ENCODE measurements at places on chromosomes 4 and X.

GRCh38 chr4:121707344-121707743 is 10.6 kb upstream of the ANXA5 start:
- DNase-seq: no peak

DNA sequence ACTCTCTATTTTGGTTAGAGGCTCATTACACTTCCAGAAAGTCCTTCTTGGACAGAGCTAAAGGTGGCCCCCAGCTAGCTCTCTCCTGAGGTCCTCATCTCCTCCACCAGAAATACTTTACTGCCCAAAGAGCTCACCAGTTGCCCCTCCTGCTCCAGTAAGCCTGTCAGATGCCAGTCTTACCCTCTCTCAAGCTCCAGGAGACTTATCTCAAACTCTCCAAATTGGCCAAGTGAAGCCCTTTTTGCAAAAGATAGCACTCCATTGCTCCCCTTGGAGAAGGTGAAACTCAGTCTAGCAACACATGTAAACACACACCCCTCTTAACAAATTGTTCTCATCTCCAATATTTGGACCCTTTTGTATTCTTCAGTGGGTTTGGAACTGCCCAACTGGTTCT is 128.5 kb downstream of the ZNF330 start:
- no peak for DNase-seq

DNA sequence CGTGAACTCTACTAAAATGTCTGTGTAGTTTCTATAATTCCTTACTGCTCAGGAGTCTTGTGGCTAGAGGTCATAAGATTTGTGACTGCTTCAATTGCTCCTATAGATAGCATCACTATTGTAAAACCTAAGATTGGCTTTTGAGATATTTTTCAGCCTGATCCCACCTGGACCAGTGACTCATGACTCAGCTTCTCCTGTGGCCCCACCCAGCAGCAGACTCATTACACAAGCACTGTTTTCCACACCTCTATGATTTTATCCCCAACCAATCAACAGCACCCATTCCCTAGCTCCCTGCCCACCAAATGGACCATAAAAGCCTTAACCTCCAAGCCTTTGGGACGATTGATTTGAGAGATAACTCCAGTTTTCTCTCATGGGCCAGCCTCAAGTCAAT is 1157.0 kb upstream of the INTU start:
- no peak for DNase-seq

DNA sequence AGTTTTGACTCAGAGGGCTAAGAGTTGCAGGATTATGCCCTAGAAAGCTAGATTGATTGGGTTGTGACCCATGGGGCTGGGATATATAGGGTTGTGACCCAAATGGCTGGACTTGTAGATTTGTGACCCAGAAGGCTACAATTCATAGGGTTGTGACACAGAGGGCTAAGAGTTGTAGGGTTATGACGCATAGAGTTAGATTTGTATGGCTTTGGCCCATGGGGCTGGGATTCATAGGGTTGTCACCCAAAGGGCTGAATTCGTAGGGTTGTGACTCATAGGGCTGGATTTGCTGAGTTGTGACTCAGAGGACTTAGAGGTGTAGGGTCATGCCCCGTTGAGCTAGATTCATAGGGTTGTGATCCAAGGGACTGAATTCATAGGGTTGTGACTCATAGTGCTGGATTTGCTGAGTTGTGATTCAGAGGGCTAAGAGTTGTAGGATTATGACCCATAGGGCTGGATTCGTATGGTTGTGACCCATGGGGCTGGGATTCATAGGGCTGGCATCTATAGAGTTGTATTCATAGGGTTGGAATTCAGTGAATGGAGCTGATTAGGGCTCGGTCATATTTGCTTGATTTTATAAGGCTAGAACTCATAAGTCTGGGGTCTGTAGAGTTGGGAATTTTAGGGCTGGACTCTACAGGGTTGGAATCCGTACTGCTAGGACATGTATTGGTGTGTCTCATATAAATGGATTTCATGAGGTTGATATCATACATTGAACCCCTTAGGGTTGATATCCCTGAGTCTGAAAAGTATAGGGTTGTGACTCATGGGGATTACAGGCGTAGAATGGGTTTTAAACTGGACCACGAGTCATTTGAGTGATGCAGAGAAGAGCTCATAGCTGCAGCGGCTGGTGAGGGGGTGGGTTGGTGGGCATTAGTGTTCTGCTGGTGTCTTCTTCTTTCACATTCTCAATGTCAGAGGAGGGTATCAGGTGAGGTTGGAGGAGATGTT is 125.7 kb downstream of the CRLF2 start:
- no peak for DNase-seq

- no peak for DNase-seq
These were observed 54.3 kb downstream of the NRK start for GRCh38 chrX:105876658-105877057.

DNA sequence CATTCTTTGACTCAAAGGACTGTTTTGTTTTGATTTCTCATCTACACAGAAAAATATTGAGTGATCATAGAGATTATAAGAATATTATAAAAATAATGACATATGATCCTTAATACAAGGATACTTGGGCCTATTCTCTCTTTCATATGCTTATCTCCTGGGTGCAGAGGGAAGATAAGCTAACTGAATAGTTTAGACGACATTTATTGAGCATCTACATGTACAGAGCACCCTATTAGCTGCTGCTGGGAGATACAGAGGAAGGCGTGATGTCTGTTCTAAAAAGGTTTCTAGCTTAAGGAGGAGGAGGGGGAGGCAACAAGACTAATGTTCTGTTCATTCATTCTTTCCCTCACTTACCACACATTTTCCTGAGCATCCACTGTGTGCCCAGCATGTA is 106.8 kb downstream of the HDAC8 start:
- no peak for DNase-seq

DNA sequence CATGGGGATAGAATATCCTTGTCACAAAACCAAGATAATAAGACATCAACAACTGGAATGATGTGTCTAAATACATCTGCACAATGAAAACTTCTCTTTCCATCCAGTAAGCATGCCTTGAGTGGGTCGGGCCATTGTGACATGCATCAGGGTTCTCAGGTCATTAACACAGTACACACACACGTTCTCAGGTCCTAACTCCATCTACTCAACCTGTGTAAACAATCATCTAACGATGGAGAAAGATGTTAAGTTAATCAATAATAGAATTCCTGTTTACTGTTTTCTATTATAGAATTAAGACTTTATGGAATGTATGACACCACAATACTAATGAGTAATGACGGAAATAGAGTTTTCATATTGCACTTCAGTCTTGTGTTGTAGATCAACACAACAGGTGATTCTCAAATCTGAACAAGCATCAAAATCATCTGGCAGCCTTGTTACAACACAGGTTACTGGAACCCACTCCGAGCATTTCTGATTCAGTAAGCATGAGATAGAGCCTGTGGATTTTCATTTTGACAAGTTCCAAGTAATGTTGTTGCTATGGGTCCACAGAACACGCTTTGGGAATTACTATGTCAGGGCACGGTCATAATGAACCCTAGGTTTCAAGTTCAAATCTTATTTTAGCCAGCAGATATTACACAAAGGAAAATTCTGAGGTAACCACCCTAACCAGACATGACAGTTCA is 315.8 kb upstream of the TEX13C start:
- no peak for DNase-seq

- DNase-seq: no peak
These were observed 330.3 kb upstream of the NOCT start for GRCh38 chr4:138685316-138685715.

DNA sequence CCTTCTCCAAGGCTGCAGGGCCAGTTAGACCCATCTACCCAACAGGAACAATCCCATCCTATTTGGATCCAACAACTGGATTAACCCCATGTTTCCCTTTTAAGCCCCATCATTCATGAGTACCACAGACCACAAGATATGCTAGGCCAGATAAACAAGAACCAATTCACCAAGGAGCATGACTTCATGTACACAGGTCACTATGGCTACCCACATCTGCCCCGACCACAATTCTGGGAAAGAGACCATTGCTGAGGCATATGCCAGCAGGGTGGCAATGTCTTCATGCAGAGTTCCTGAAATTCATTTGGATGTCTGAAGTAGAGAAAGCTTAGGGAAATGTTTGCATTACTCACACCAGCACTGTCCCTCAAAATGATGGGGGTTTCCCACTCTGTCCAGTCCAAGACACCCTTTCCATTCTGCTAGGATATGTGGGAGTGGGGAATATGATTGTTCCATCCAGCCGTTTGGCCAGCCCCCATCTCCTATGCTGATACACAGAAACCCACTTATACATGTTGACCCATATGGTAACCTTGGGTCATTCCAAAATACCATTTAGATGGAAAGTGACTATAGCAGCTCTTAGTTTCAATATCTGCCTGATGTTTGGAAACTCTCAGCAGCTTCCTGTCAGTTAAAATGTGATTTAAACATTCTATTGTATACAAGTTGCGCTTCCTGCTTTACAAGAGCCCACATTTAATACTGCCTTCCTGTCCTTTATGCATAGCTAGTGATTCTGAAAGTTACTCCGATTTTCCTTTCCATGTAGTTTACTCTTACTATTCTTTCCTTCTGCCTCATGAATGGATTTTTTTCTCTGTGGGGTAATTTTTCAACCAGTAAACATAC is 129.0 kb downstream of the AMMECR1 start:
- no peak for DNase-seq

GRCh38 chrX:53354669-53355068 is 67.8 kb downstream of the SMC1A start:
- no peak for DNase-seq

DNA sequence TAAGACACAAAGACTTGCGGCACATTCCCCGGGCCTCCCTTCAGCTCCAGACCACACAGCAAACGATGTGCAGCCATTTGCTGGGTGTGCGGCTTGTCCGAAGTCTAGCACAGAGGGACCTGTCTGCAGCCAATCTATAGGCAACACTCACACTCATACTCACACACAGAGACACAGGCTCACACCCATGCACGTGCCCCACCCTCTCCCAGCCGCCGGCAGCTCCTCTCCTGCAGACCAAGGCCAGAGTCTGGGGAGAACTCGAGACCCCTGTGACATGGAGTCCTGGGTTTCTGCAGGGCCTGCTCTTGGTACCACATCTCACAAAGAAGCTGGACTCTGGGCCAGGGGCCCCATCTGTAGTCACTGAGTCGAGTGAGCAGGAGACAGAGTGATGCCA is 245.4 kb upstream of the PSAPL1 start:
- DNase-seq: no peak

DNA sequence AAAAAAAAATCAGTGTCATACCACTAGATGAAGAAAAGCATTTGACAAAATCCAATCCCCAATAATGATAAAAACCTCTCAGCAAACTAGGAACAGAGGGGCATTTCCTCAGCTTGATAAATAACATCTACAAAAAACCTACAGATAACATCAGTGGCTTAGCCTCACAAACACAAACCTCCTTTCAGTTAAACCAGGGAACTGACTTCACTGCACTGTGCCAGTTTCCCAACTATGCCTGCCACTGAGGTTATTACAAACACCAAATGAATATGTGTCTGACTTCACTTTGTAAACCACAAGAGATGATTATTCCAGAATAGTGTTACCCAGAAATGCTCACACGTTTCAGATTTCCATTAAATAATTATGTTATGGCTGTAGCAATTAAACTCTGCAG is 15.3 kb downstream of the MTMR8 start:
- no peak for DNase-seq

GRCh38 chr4:60039908-60040307 is 1160.2 kb upstream of the ADGRL3 start:
- no peak for DNase-seq

GRCh38 chr4:71860643-71861042 is 76.8 kb upstream of the GC start:
- DNase-seq: no peak

GRCh38 chr4:183971929-183972490 is 66.9 kb downstream of the STOX2 start:
- DNase-seq: no peak

GRCh38 chrX:76148753-76149152 is 24.1 kb upstream of the PBDC1 start:
- no peak for DNase-seq

DNA sequence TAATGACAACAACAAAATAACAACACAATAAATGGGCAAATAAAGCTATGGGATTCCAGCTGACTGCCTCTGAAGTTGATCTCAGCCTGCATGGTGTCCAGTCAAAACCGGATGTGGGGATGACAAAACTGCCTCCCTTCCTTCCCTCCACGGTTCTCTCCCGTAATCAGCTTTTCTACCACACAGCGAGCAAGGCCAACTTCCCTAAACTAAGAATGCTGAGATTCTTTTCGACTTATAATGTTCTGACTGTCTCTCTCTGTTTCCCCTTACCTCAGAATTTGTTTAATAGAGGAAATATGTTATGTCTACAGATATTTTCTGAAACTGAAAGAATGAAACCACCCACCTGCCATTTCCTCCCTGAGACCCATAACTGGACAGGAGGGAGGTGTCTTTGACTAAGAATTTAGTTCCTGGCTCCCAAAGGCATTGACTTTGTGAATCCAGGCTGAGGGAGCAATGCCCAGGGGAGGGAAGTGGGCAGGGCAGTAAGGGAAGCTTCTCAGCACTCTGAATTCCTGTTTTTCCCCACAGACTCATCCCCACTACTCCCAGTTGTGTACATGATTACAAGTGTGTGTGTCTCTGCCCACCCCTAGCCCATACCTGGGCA is 1.0 kb upstream of the TLR1 start:
- no peak for DNase-seq

- no peak for DNase-seq
These were observed 90.2 kb upstream of the UNC5C start for GRCh38 chr4:95638920-95639501.

GRCh38 chr4:10806953-10807645 is 122.5 kb upstream of the CLNK start:
- no peak for DNase-seq

DNA sequence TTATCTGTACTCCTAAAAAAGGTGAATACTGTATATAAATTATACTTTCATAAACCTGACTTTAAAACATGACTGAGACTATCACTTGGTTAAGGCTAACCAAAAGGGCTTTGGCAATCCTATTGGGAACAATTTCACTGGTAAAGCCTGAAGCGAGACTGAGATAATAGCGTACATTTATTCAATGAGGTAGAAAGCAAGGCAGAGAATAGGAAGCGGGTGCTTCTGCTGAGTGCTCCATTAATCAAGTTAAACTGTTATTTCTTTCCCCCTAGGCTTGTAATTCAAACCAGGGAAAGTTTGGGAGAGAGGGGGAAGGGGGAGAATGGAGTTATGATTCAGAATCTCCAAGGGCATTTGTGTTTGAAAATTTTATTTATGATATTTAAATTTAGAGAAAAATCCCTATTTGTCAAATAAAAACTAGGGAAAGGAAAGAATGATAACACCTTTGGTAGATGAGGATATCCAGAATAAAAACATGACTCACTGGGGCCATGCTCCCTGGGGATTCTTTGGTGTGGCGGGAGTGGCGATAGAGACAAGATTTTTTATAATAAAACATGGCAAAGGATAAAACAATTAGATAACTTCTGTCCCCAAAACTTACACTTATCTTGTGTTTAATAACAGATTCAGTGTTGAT is 34.6 kb upstream of the SORBS2 start:
- DNase-seq: no peak

- no peak for DNase-seq
These were observed 28.5 kb downstream of the PJA1 start for GRCh38 chrX:69136546-69137331.

GRCh38 chr4:158934996-158935669 is 166.3 kb downstream of the FNIP2 start:
- DNase-seq: no peak
